ENCODE measurements at places on chromosomes 1 and 21.

DNA sequence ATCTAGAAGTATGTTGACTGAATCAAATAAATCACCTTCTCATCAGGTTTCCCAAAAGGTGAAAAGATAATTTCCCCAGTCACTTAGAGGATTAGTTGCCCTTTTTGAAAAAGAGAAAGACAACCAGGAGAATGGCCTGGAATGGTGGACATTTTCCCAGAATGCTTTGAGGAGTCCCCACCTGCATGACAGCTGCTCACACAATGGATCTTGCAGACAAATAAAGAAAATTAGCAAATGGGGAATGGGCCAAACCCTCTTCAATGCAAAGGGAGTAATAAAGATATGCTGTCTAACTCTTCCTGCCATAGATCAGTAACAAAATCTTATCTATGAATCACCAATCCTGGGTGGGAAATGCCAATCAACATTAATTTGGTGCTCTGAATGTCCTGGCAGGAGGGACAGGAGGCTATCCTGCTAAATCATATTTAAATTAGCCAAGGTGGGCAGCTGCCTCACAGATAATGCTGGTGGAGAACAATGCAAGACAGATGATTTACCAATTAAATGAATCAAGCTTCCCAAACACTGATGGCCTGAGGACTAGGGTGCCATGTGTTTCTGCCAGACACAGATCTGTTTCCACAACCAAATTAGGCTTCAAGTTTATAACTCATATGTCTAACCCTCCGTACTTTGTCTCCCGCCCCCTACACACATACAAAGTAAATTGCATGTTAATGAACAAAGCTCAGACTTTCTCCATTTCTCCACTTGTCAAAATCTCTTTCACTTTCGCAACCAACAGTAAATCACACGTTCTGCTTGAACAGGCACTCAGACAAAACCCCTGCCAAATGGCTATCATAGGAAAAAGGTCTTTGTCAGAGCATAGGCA, 488.0 kb upstream of the PLXNA2 start:
- no peak for DNase-seq

GRCh38 chr1:18956193-18957135, at the start of gene IFFO2:
Gene IFFO2 (minus strand): TSS chr1:18956676. CDS start chr1:18956332, 344 bp downstream.
- peak; percentile 100 for DNase-seq

GRCh38 chr1:98355656-98356383, 305.7 kb upstream of the SNX7 start:
- DNase-seq, result no peak

- DNase-seq, result no peak
Observed at GRCh38 chr1:108016451-108016920, 51.5 kb upstream of the VAV3 start.

- DNase-seq, result no peak
Observed at GRCh38 chr1:66623812-66624211, 89.9 kb downstream of the SGIP1 start.

DNA sequence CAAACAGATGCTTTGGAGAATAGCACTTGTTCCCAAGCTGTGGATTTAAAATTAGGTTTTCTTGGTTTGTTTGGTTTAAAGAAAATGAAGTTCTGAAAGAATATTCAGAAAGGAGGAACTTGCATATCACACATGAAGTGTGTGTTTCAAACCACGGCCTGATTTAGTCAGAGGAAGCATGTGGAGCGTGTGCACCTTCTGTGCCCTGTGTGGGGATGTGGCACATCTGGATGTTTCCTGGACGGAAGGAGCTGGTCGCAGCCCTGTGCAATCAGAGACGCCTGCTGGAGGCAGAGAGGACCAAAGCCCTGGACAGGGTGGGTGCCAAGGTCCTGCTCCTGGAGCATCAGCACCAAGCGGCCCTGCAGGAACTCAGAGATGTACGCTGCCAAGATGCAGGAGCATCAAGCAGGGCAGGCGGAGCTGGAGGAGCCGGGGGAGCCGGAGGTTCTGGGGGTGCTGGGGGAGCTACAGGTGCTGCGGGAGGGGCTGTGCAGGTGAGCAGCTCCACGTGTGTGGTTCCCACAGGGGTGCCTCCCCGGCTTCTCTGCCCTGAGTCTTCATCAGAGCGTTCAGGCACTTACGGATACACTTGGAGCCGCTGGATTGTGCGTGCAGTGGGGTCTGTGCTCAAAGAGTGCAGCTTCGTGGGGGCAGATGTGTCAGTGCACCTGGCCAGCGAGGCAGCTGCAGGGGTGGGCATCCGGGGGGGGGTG, 45.7 kb downstream of the PCNT start:
- no peak for DNase-seq

DNA sequence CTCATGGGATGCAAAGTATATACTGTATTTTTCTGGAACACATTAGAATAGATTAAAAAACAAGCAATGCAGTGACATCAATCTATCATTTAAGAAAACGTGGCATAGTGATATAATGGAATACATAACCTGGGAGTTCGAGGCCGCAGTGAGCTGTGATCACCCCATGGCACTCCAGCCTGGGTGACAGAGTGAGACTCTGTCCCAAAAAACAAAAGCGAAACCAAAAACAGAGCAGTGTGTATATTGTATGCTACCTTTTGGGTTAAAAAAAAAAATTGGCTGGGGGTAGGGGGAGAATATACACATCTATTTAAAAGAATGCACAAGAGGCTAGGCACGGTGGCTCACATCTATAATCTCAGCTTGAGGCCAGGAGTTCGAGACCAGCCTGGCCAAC, 13.5 kb downstream of the SLC2A1 start:
- DNase-seq, result no peak

- DNase-seq, result peak; percentile 83
Observed at GRCh38 chr1:12124693-12125421, 41.9 kb upstream of the TNFRSF1B start.

- no peak for DNase-seq
Observed at GRCh38 chr1:70498666-70499065, 87.6 kb downstream of the CTH start.

- DNase-seq, result no peak
Observed at GRCh38 chr1:152023221-152023620, 13.6 kb downstream of the S100A11 start.

DNA sequence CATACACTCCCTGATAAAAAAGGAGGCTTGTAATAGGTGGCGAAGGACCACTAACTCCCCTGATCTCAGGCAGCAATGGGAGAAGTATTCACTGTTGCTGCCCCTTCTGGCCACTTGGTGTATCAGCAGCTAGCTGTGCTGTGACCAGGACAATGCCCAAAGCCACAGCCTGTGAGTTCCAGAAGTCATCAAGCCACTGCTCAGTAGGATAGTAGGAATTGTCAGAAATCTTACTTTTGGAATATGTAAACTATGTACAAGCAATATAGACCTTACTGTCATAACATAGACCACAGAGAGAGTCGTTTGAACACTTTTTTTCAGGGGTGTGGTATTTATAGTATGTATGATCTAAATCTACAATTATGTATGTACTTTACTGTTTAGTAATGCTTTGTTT, 248.3 kb upstream of the CAMK1G start:
- DNase-seq, result no peak

- no peak for DNase-seq
Observed at GRCh38 chr1:54606990-54607325, 16.4 kb downstream of the FAM151A start.

DNA sequence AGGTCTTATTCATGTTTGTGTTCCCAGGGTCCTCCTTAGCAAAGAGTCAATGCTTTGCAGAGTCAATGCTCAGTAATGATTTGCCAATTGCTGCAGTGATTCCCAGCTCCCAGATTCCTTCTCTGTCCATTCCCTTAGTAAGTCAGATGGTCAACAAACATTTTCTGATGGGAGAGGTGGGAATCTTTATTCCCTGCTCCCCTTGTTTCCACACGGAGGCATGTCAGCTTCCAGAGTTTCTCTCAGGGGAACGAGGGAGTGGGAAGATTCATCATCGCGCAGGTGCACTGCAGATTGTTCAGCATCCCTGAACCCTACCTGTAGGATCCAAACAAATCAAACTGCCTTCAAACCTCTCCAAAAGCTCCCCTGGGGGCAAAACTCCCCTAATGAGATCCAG, 7.5 kb upstream of the AHDC1 start:
- no peak for DNase-seq

DNA sequence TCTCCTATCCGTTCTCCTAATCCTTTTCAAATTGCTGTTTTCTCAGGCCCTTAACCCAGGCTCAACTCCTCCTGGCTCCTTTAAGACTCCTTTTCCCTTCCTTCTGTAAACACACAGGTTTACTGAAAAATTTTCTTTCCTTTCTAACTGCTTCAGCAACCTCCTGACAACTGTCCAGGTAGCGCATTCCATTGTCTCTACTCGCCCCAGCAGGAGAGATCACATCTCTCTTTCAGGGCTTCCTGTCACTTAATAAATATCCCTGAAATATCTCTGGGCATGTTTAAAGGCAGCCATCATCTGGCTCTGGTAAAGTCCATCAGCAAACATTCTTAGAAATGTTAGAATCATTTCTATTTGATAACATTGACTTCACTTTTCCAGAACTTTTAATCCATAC, 211.2 kb upstream of the PTBP2 start:
- no peak for DNase-seq

DNA sequence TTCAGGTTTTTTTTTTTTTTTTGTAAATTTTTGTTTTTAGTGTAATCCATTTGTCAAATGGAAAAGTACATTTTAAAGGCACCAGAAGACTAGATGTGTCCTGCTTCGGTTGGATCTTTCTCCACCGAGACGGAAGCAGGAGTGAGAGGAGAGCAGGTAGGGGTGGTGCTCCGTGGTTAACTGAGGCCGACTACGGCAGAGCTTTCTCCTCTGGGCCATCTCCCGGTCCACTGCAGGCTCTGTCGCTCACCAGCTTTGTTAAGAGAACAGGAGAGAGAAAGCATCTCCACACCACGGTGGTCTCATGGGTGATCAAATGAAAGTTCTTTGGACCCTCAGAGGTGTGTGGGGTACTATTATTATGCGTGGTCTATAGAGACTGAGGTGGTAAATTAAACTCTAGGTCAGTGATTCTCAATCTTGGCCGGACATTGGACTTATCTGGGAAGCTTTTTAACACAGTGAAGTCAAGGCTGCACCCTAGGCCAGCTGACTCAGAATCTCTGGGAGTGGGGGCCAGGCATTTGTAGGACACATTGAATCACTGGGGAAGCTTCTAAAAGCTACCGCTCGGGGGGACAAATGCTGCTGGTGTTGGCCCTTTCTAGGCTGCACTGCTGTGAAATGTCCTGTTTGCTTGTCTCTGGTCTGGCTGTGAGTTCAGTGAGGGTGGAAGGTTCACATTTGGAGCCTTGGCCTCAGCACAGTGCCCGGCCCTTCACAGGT, 25.0 kb downstream of the ABCA4 start:
- no peak for DNase-seq

GRCh38 chr1:182118851-182119250, 57.3 kb upstream of the ZNF648 start:
- DNase-seq, result no peak

DNA sequence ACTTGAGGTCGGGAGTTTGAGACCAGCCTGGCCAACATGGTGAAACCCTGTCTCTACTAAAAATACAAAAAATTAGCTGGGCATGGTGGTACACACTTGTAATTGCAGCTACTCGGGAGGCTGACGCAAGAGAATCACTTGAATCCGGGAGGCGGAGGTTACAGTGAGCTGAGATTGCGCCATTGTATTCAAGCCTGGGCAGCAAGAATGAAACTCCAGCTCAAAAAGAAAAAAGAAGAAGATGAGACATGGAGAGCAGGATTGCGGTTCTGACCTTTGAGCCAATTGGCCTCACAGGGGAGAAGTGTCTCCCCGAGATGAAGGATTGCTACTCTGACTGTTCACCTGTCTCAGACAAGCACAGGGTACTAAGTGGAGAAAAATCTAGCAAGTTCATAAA, 6.6 kb downstream of the SCCPDH start:
- no peak for DNase-seq

- no peak for DNase-seq
Observed at GRCh38 chr21:38267136-38267755, 10.5 kb downstream of the KCNJ15 start.

- no peak for DNase-seq
Observed at GRCh38 chr1:46587069-46587468, 17.0 kb downstream of the MKNK1 start.

- DNase-seq, result no peak
Observed at GRCh38 chr1:157437296-157437695, 115.0 kb downstream of the FCRL5 start.

- DNase-seq, result no peak
Observed at GRCh38 chr1:182478238-182478637, 28.3 kb downstream of the RGSL1 start.

DNA sequence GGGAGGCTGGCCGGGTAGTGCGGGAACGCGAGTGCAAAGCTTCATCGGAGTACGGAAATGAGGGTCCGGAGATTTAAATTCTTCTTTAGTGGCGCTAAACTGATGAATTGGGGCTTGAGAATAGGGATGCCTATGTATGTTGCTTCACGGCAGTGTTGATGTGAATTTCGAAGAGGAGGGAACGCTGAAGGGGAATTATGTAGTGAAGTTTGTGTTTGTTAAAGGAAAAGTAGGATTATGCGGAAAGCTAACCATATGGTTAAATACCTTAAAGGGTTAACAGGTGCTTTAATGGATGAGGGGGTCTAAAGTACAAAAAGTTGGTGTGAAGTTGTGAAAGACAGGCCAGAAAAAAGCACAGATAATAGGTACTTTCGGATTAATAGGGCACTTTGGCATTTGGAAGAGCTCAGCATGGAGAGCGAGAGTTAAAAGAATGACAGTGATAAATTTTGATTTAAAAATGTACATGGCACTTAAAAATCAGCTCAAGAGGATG, 1.4 kb downstream of the HS2ST1 start:
- no peak for DNase-seq

DNA sequence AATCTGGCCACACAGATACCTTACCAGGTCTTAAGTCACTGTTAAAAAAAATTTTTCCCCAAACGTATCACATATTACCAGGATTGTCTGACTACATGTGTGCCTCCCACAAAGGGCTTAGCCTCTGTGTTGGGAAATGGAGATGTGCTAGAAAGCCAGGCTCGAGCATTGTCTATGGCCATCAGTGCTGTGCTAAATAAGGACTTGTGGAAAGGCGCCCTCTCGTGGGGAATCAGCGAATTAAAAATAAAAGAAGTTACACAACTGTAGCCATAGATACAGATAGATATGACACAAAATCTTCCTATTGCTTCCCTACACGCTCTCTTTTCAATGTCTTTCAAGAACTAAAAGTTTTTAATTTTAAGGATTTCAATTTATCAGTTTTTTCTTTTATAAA, 47.5 kb upstream of the CRNN start:
- peak; percentile 52 for DNase-seq

DNA sequence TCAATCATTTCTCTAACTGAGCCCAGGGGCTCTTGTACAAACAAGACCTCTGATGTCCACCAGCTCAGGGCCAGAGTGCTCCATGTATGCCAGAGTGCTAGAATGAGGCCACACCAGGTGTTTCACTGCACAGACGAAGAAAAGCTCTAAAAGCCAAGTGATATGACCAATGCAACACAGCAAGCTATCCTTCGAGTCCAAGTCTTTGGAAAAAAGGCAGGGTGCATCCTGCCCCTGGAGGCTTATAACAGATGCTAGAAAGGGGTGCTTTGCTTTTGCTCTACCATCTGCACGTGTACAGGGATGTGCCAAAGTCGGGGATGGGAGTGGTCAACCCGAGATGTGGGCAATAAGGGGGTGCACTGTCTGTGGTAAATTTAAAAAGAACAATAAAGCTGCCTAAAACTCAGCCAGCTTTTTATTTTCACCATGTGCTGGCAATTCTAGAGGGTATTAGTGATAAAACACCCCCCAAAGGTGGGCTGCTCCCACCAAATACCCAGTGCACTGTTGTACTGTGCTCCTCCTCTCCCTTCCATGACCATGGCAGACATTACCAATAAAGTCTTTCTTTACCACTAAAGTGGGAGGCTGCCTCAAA, 32.1 kb downstream of the SMIM12 start:
- DNase-seq, result no peak

- DNase-seq, result no peak
Observed at GRCh38 chr1:10530281-10530740, 55.6 kb downstream of the PEX14 start.

- DNase-seq, result peak; percentile 48
Observed at GRCh38 chr1:180981596-180982387, 40.9 kb downstream of the STX6 start.

Data from activated CD8-positive, alpha-beta memory T cell treated with anti-CD3 and anti-CD28 coated beads, Interleukin-2, amount 50 U/mL, for 4 hours (primary cell).